ENCODE measurements at places on chromosomes 6 and 20.

DNA sequence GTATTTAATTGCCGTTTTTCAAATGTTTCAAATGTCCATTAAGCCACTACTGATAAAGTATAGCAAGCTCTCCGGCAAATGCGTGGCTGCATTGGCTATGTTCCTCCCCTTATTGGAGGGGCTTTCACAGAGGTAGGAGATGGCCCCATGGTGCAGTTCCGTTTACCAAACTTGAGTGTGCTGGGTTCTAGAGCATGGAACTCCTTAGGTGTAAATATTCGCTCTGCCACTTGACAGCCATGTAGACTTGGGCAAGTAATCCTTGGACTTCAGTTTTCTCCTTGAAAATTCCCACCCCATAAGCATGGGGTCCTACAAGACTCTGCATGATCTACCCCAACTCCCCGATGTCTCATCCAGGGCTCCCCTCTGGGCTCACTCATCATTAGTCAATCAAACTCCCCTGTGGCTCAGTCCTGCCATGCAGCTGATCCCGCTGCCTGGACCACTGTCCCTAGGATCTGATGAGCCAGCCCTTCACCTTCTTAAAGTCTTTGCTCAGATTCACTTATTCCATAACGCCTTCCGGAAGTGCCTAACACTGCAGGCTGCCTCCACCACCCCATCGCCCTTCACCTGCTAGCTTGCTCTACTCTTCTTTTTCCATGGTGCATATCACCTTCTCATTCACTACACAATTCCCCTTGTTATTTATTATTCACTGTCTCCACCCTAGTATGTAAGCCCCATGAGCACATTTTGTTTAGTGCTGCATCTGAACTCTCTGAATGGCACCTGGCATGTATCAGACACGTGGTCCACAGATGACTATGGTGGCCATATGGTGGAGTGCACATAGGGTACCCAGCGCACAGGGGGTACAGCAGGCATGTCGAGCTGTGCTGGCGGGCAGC lies 18.8 kb downstream of the PRR18 start:
- no peak for DNase-seq

GRCh38 chr6:2714111-2714895 lies 36.4 kb downstream of the MYLK4 start:
- DNase-seq, result no peak

- DNase-seq, result no peak
These were observed 543.9 kb upstream of the JARID2 start for GRCh38 chr6:14701946-14702345.

- DNase-seq, result no peak
These were observed 147.1 kb downstream of the MTHFD1L start for GRCh38 chr6:151012321-151013294.

GRCh38 chr6:73746787-73747186 lies 50.8 kb downstream of the CD109 start:
- no peak for DNase-seq

DNA sequence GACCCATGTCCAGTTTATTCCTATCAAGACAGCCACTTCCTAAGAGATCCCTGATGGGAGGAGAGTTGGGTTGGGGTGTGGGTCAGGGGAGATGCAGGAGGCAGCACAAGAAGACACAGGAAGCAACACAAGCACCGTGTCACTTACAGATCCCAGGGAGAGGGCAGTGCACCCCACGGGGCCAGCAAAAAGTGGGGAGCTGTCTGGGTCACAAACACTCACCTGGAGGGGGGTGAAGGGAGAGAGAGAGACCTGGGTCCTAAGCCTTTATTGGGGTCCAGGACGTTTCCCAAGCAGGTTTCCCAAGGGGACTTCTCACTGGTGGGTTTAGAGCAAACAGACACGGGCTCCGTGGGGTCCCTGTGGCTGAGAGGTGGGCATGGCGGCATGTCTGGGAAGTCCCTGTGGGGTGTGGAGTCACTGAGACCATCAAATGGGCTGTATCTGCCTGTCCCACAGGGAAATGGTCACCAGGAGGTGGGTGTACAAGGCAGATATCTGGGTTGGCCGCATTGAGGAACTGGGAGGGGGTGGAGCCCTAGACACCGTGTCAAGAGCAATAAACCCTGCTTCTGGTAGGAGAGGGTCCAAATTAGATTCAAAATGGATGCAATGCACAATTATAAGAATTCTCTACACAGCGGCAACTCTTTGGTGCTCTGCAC lies 1.6 kb upstream of the CD93 start:
- no peak for DNase-seq

DNA sequence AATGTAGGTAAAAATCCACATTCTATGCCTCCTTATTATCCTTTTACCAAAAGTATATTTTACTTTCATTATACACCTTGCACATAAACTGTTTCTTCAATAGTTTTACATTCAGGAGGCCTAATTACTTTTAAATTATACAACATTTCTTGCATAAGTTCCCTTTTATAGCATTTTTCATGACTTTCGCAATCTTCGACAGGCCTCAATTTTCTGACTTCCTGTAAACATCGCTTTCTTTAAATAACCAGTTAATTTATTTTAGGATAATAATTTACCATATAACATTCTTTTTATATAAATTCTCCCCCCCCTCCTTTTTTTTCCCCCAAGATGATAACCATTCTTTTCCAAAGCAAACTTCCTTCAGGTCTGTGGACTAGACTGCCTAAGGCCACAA lies 9.2 kb downstream of the SLC35A1 start:
- DNase-seq, result no peak

- DNase-seq, result no peak
These were observed 16.9 kb upstream of the SRSF3 start for GRCh38 chr6:36577301-36577700.

DNA sequence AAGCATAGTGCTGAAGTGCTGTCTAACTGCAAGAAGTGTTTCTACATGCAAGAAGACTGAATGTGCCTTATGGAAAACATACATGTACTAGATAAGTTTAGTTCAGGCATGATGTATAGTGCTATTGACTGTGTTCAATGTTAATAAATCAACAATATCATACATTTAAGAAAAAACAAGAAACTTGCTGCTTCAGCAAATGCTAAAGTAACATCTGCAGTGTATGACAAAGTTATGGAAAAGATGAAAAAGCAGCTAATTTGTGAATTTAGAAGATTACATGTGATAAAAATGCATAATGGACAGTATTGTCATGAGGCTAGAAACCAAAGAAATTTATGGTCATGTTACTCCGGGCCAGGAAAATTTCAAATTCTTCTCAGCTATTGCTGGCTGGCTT lies 174.9 kb upstream of the SPTLC3 start:
- DNase-seq, result no peak

DNA sequence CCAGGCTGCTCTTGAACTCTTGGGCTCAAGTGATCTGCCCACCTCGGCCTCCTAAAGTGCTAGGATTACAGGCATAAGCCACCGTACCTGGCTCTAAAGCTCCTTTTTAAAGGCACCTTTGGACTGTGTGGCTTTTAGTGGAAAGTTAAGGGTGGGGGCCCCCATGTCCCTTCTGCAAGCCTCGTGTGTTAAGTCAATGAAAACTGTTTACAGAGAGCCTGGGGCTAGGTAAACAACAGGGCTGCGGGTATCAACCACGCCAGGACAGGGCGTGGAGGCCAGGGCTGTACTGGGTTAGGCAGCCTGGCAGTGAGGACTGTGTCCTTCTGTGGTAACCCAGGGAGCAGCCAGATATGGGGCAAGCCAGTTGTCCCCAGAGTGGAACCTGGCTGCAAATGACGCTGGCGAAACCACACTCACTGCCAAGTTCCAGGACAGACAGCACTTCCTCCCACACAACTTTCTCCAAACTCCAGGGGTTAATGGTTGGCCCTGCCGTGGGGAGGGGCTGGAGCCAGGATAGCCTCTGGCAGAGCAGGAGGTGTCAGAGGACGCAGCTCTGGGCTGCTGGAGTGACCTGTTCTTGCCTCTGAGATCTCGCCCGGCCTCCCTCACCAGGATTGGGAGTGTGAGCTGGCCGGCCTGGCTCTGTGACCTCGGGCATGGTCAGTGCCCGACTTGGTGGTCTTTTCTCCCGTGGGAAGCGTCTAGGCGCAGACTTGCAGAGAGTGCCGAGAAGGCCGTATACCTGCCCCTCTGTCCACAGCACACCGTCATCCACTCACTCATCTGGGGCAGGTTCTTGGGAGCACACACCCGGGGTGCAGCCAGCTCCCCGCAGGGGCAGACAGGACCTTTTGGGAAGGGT lies 3.2 kb downstream of the SLC17A9 start:
- DNase-seq, result no peak

DNA sequence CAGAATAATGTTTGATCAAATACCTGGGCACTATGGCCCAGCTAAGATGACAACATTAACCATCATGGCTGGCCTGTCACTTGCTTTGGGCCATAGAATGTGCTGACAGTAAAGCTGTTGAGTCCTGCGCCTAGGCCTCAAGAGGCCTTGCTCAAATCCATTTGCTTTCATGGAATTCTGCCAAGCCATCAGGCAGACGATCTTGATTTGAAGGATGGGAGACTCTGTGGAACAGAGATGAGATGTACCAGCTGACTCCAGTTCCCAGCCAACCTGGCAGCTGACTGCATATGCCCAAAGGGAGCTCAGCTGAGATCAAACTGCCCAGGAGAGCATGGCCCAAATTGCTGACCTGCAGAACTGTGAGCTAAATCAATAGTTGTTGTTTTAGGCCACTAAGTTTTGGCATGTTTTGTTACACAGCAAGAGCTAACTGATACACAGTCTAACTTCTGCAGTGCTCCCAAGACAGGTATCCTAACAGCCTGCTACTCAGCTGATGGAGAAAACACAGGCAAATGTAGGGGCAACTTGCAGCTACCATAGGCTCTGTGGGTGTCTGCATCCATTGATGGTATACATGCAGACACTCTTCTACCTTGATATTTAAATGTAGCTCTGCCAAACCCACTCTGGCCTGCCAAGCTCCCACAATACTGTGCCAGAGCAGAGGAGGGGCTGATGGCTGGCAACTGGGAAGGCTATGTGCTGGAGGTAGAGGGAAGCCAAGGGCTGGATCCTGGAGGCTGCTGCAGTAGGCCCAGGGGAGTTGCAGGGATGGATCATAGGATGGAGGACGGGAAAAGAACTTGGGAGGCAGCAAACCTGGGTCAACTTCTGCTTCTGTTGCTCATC lies 55.2 kb upstream of the RNF24 start:
- no peak for DNase-seq

DNA sequence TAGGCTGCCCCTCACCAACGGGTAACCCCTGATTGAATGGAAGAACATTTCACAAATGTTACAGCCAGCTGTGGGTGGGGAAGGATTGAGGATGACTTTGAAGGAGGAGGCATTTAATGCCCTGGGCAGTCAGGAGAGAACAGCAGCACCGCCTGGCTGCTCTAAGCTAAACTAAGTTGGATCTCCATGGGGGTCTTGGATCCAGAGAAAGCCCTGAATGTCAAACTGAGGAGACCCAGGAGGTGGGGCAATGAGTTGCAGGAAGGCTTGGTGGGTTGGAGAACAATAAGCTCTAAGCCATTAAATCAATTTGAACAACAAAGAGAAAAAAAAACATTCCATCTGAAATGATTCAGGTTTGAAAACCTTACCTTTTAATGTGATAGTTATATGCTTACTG lies 35.4 kb downstream of the TMX4 start:
- DNase-seq, result no peak

DNA sequence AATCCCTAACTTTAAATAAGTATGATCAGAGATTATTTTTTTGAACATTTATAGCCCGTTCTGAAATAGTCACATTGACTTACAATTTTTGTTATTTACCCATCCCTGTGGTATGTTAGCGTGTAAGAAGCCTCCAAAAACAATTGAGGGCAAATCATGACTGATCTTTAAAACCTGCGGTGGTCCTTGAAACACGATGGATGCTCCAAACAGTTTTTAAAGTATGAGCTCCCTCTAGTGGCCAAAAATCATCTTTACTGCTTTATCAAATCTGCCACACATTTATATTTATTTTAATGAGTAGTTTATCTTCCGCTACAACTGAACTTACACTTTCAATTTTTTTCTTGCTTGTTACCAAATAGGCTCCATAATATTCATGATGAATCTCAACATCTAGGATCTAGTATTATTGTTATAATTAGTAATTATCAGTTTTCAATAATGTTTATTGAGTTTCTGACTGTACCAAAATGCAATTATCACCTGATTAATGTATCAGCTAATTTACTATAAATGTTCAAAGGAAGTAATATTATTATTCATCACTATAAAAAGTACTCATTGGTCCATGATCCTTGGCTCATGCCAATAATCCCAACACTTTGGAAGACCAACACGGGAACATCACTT lies 52.2 kb downstream of the MARCKS start:
- no peak for DNase-seq

GRCh38 chr6:35486005-35486925 lies 10.6 kb downstream of the TEAD3 start:
- no peak for DNase-seq

DNA sequence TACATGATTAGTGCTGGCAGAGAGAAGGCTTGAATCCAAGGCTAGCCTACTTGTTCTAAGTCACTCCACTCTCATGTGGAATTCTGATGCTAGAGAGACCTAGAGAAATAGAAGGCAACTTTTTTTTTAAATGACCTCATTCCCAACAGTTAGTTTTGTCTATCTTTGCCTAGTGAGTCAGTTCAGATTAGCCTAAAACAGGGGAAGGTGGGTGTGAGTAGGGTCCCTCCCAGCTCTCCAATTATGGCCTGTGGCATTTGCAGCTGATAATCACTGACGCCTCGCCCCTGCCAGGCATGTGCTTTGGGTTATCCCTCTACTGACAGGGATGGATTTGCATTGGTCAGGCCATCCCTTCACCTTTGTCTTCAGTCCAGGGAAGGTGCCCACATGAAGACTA lies 13.6 kb downstream of the TXLNB start:
- DNase-seq, result no peak

- no peak for DNase-seq
These were observed 101.2 kb downstream of the MYO6 start for GRCh38 chr6:75850026-75850833.

DNA sequence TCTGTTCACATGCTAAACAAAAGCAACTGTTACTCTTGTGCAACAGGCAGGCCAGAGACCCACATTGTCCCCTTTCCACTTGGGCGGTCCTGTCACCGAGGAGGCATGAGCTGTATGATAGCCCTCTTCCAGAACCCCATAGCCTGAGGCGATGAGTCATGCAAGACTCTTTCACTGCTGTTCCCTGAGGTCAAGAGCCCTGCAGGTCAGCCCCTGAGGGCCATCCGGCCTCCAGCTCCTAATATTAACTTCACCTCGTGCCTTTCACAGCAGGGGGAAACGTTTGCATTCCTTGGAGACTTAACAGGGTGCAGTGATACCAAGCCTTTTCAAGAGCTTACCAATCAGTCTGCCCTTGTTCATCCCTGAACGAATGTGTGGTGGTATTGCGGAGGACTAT lies 253.3 kb upstream of the ECI2 start:
- DNase-seq, result no peak

GRCh38 chr6:124753562-124754105 lies 208.6 kb upstream of the RNF217 start:
- no peak for DNase-seq
